Prostate gland (tissue), 2 donors: ENCODE measurements at places on chromosomes 1 and 21. TPM values are rescaled to one million over a fixed set of nuclear protein-coding genes. Genes with fewer than 3 reads are reported as not detected.

- peak overlapping the region; percentile 97 for H3K27ac ChIP-seq
- H3K4me3 ChIP-seq: peak overlapping the region; percentile 96
- no peaks in the 10 kb centered on the region for H3K27me3 ChIP-seq
- H3K36me3 ChIP-seq: no peaks in the 10 kb centered on the region
Observed at GRCh38 chr1:61742620-61743430, 545 bp downstream of the PATJ start.

DNA sequence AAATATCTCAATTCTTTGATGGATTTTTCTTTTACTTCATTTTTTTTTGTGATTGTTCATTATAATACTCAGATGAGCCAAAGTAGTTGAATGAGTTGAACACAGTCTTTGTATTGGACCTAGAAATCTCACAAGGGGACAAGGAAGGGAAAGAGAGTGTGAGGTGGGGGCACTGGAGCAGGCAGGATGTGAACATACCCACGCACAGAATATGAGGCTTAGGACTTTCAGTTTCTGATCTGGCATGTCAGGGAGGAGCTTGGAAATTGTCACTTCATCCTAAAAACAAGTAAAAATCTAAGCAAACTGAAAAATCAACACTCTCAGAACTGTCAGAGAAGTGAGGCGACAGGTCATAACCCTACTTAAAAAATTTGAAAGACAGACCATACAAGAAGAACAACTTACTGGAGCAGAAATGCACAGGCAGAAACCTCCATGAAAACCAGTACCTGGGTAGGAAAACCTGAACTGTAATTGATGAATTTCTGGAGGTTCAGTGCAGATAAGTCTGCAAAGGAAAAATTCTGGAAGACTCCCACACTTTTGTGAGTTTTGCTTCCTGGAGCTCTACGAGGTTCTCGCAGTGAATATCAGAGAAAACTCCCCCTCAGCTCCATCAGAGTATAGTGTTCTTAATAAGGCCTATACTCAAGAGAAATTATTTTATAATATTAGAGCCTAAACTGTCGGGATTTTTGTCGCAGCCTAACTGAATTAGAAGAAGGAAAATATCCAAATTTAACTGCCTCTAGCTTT is 3.6 kb upstream of the PTGS2 start:
- no peaks in the 10 kb centered on the region for H3K36me3 ChIP-seq
- H3K27me3 ChIP-seq: no peaks in the 10 kb centered on the region
- DNase-seq: no peak
- no peak overlapping the region for H3K27ac ChIP-seq

DNA sequence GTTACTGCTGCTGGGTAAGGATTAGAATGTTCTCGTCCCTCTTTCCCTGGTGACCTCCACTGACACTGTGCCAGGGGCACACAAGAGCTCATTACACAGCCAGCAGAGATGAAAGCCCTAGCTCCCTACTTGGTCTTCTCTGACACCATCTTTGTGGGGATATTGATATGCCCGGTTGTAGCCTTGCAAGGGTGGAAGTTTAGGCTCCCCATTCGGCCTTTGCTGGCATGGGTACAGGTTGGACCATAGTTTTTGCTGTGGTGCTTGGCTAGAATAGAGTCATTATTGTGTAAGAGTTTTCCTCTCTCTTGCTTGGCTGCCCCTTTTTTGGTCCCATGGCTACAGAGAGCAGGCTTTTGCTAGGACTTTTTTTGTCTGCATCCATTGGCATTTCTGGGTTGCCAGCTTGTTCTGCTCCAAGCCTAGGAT is 12.3 kb downstream of the RAB4A start:
- H3K27ac ChIP-seq: no peak overlapping the region
- no peak overlapping the region for H3K4me3 ChIP-seq
- H3K36me3 ChIP-seq: no peaks in the 10 kb centered on the region
- H3K27me3 ChIP-seq: no peaks in the 10 kb centered on the region
- DNase-seq: no peak
- peaks cover 10% of the 10 kb centered on the region for H3K4me1 ChIP-seq

DNA sequence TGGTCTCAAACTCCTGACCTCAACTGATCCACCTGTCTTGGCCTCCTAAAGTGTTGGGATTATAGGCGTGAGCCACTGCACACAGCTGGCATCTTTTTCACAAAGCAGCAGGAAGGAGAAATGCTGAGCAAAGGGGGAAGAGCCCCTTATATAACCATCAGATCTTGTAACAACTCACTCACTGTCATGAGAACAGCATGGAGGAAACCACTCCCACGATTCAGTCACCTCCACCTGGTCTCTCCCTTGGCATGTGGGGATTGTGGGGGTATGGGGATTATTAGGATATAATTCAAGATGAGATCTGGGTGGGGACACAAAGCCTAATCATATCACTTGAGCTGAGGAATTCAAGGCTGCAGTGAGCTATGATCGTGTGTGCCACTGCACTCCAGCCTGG is 3.0 kb upstream of the MFSD2A start:
- no peaks in the 10 kb centered on the region for H3K36me3 ChIP-seq
- H3K4me1 ChIP-seq: peaks cover 12% of the 10 kb centered on the region
- H3K27me3 ChIP-seq: no peaks in the 10 kb centered on the region
- no peak overlapping the region for H3K4me3 ChIP-seq
- DNase-seq: no peak
- H3K27ac ChIP-seq: no peak overlapping the region

GRCh38 chr1:234968451-234968850 is 160.2 kb downstream of the TOMM20 start:
- DNase-seq: no peak
- no peaks in the 10 kb centered on the region for H3K27me3 ChIP-seq
- H3K4me3 ChIP-seq: no peak overlapping the region
- H3K36me3 ChIP-seq: no peaks in the 10 kb centered on the region
- H3K27ac ChIP-seq: no peak overlapping the region

DNA sequence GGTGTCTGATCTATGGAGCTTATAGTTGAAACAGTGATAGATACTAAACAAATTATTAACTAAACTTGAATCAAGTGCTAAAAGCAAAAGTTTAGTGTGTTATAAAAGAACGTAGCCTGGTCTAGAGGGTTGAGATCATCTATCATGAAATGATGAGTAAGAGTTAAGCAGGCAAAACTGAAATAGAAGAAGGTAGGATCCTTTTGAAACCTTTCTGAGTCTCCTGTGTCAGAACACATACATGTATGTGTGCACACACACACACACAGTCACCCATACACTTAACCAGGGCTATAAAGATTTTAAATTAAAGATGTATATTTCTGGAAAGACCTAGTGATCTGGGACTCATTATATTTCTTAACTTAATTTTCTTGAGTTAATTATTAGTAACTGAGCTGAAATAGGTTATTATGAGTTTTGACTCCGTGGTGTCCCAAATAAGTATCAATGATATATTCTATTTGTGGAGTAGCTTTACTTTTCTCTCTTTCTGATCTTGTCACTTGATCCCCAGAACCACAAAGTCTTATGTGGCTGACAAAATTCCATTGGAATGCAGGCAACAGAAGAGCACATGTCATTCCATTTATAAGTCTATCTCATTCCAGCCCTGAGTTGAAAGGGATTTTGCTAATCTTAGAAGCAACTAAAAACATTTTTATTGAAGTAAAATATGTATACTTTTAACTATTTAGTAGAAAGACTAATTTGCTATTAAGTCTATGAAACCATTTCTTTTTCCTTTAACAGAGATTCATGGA is 70.7 kb downstream of the PRRX1 start:
- H3K27ac ChIP-seq: no peak overlapping the region
- no peak for DNase-seq
- H3K4me3 ChIP-seq: no peak overlapping the region
- no peaks in the 10 kb centered on the region for H3K36me3 ChIP-seq

- no peaks in the 10 kb centered on the region for H3K36me3 ChIP-seq
- H3K27ac ChIP-seq: peak overlapping the region; percentile 79
- H3K4me3 ChIP-seq: no peak overlapping the region
- H3K4me1 ChIP-seq: peaks cover 25% of the 10 kb centered on the region
- H3K27me3 ChIP-seq: no peaks in the 10 kb centered on the region
Observed at GRCh38 chr1:201511941-201512539, 5.1 kb upstream of the CSRP1 start.

GRCh38 chr1:95207223-95207935 is 26.6 kb upstream of the RWDD3 start:
- no peak overlapping the region for H3K4me3 ChIP-seq
- no peaks in the 10 kb centered on the region for H3K36me3 ChIP-seq
- H3K27ac ChIP-seq: no peak overlapping the region
- H3K27me3 ChIP-seq: no peaks in the 10 kb centered on the region

- H3K4me3 ChIP-seq: no peak overlapping the region
- DNase-seq: no peak
- H3K36me3 ChIP-seq: no peaks in the 10 kb centered on the region
- H3K4me1 ChIP-seq: no peaks in the 10 kb centered on the region
- H3K27ac ChIP-seq: no peak overlapping the region
Observed at GRCh38 chr1:243441601-243442000, 185.8 kb downstream of the SDCCAG8 start.

DNA sequence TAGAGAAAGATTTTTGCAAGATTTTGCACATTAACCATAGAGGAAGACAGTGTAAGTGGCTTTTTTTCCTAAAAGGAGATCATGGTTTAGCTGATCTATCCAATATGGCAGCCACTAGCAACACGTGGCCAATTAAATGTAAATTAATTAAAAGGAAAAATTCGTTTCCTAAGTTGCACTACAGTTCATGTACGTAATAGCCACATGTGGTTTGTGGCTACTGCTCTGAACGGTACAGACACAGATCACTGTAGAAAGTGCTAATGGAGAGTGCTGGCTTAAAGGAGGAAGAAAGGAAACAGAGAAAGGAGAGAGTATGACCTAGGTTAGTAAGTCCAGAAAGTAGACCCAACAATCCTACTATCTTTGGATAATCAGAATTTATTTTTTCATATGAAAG is 170.8 kb downstream of the SIPA1L2 start:
- H3K36me3 ChIP-seq: no peaks in the 10 kb centered on the region
- H3K4me1 ChIP-seq: no peaks in the 10 kb centered on the region
- no peaks in the 10 kb centered on the region for H3K27me3 ChIP-seq
- DNase-seq: no peak
- H3K27ac ChIP-seq: no peak overlapping the region

The KCNK1 gene
- total RNA-seq: 4.0 TPM

The SLC1A7 gene
- 1.8 TPM for total RNA-seq

The CD1D gene
- total RNA-seq: 1.3 TPM

The PLEKHG5 gene
- 21.4 TPM for total RNA-seq

The DCST1 gene
- 0.51 TPM for total RNA-seq

The KCNA3 gene
- total RNA-seq: 0.62 TPM

The OR6N1 gene
- not detected for total RNA-seq

The TMPRSS3 gene
- 0.34 TPM for total RNA-seq

The HFM1 gene
- 0.18 TPM for total RNA-seq
